Astrocyte (in vitro differentiated cells and primary cell): ENCODE measurements at places on chromosomes 1 and 21. TPM values are rescaled to one million over a fixed set of nuclear protein-coding genes. Genes with fewer than 3 reads are reported as not detected.

The LCE1A gene
- total RNA-seq: not detected in 2 replicates

The TSEN15 gene
- total RNA-seq: 28.0 and 29.3 TPM in 2 replicates

DNA sequence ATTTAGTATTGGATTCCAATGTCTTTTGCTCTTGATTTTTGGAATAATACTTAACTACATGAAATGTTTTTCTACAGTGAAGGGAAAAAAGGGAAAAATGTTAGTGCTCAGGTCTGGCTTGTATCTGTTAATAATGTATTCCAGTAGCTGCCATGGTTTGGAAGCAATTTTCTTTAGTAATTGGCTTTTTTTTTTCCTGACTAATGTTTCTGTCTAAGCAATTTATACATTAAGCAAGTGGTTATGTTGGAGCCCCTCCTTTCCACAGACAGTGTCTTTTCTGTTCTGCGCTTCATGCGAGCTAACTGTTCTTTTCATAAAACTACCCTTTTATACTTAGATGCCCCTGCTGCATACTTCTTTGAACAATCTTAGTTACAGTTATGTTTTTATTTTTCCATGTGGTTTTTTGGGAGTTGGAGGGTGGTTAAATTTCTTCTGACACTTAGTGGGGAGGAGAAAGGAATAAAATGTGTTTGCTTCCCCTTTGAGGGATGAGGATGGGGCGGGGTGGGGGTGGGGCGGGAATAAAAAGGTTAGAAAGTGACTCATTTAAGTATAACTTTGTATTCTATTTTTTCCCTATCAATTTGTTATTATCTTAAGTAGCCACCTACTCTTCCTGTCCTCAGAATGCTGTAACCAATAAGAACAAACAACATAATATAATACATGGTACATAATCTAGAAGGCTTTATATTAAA, 83.1 kb downstream of the CLIC4 start:
- no peak for DNase-seq

DNA sequence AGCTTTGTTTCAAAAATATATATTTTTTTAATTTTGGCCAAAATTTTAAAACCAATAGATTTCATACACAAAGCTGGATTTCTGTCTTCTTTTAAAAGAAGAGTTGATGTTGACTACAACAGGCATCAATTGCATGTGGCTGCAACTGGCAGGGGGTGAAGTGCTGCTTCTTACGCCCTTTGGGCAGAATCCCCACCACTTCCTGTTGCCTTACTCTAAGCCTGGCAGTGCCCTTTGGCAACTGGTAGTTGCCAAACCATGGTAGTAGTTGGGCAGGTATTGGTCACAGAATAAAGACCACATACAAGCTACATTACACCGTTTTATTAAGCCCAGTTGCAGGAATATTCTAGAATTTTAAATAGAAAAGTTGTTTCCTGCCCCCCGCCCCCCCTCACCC, 17.0 kb downstream of the LAMC2 start:
- DNase-seq: no peak

The RIPPLY3 gene
- not detected in 2 replicates for total RNA-seq
